Suprapubic skin (tissue), 4 donors: ENCODE measurements at places on chromosomes 3 and 15.

- no peaks in the 10 kb centered on the region for H3K36me3 ChIP-seq
- no peak overlapping the region for H3K27ac ChIP-seq
- no peak for DNase-seq
- no peak overlapping the region for H3K4me3 ChIP-seq
- H3K4me1 ChIP-seq, result peaks cover 12% of the 10 kb centered on the region
- no peaks in the 10 kb centered on the region for H3K27me3 ChIP-seq
Observed at GRCh38 chr3:58622892-58623291, 43.7 kb downstream of the FAM3D start.

DNA sequence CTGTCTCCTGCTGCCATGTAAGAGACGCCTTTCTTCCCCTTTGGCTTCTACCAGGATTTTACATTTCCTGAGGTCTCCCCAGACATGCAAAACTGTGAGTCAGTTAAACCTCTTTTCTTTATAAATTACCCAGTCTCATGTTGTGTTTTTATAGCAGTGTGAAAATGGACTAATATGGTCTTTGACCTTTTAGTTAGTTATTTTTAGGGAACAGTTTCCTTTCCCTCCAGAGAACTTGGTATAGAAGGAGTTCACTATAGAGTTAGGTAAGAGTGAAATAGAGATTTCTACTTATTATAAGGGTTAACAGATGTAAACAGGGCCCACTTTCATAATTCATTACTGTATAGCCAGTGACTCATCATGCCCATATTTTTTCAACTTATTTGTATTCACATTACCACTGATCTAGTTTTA is 170.9 kb downstream of the UNC13C start:
- H3K4me3 ChIP-seq, result no peak overlapping the region
- no peaks in the 10 kb centered on the region for H3K4me1 ChIP-seq
- H3K36me3 ChIP-seq, result no peaks in the 10 kb centered on the region
- H3K27ac ChIP-seq, result no peak overlapping the region

DNA sequence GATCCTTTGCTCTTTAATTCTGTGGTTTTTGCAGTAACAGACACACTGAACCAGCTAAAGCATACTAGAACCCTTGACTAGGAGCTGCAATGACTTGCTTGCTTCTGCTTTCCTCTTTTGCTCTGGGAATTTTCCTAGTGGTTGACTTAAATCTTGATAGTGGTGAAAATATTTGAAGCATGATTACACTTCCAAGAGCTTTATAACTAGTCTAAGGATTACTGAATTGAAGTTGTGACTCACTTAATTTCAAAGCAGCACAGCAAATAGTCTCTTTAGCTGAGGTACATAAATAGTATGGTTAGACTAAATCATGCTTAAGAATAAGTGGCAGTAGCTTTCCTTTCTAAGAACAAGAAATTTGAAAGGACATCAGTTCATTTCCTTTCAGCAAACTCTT is 513.5 kb upstream of the GBE1 start:
- no peak for DNase-seq
- no peaks in the 10 kb centered on the region for H3K27me3 ChIP-seq
- no peak overlapping the region for H3K4me3 ChIP-seq
- H3K36me3 ChIP-seq, result no peaks in the 10 kb centered on the region

GRCh38 chr3:159322322-159322939 is 520.6 kb downstream of the MFSD1 start:
- no peak overlapping the region for H3K27ac ChIP-seq
- no peak for DNase-seq

- H3K36me3 ChIP-seq, result no peaks in the 10 kb centered on the region
- peaks cover 54% of the 10 kb centered on the region for H3K4me1 ChIP-seq
- DNase-seq, result no peak
- no peak overlapping the region for H3K4me3 ChIP-seq
- H3K27me3 ChIP-seq, result no peaks in the 10 kb centered on the region
- H3K27ac ChIP-seq, result no peak overlapping the region
Observed at GRCh38 chr15:66765478-66766281, 63.6 kb downstream of the SMAD6 start.

DNA sequence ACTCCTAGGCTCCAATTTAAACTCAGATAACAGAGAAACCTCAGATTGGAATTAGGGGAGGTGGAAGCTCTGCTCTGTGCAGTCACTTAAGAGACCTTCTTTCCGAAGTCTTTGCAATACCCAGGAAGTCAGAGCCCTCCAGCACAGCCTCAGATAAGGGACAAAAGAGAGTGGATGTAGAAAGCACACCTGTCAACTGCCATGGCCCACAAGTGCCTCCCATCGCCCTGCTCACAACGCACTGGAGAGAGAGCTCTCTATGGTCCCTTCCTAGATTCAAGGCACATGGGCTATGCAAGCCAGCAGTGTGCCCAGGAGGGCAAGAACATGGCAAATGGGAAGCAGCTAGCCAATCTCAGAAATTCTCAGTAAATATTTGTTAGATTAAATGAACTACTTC is 47.3 kb upstream of the TBL1XR1 start:
- no peak overlapping the region for H3K4me3 ChIP-seq
- no peaks in the 10 kb centered on the region for H3K4me1 ChIP-seq
- no peak for DNase-seq
- H3K27me3 ChIP-seq, result no peaks in the 10 kb centered on the region
- no peak overlapping the region for H3K27ac ChIP-seq

- no peaks in the 10 kb centered on the region for H3K4me1 ChIP-seq
- DNase-seq, result no peak
- no peak overlapping the region for H3K4me3 ChIP-seq
- H3K36me3 ChIP-seq, result no peaks in the 10 kb centered on the region
- no peaks in the 10 kb centered on the region for H3K27me3 ChIP-seq
Observed at GRCh38 chr3:34073111-34073510, 274.7 kb downstream of the PDCD6IP start.

GRCh38 chr3:128145279-128145678 is 8.0 kb upstream of the EEFSEC start:
- no peak overlapping the region for H3K27ac ChIP-seq
- no peak for DNase-seq
- no peaks in the 10 kb centered on the region for H3K4me1 ChIP-seq
- no peaks in the 10 kb centered on the region for H3K27me3 ChIP-seq
- H3K36me3 ChIP-seq, result no peaks in the 10 kb centered on the region

DNA sequence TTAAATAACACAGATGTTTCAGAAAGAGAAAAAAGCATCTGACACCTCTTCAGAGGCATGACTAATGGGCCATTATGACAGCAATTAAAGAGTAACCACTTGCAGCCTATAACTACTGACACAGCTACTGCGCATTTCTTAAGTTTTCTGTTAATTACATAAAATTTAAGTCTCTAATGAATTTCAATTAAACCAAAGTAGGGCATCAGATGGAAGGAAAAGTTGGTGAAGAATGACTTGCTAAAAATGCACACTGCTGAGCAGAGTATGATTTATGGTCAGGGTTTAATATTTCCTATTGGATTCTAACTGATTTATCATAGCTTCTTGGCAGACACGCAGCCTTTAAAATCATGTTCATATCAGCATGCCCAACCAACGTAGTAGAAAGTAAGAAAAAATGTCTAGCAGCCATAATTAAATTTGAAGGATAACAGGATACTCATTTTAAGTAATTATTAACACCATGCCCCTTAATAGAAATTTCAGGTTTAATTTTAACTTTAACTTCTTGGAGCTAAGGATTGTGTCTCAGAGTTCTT is 140.0 kb downstream of the CBLB start:
- no peaks in the 10 kb centered on the region for H3K27me3 ChIP-seq
- H3K36me3 ChIP-seq, result peaks cover 20% of the 10 kb centered on the region
- H3K4me3 ChIP-seq, result no peak overlapping the region
- DNase-seq, result no peak

DNA sequence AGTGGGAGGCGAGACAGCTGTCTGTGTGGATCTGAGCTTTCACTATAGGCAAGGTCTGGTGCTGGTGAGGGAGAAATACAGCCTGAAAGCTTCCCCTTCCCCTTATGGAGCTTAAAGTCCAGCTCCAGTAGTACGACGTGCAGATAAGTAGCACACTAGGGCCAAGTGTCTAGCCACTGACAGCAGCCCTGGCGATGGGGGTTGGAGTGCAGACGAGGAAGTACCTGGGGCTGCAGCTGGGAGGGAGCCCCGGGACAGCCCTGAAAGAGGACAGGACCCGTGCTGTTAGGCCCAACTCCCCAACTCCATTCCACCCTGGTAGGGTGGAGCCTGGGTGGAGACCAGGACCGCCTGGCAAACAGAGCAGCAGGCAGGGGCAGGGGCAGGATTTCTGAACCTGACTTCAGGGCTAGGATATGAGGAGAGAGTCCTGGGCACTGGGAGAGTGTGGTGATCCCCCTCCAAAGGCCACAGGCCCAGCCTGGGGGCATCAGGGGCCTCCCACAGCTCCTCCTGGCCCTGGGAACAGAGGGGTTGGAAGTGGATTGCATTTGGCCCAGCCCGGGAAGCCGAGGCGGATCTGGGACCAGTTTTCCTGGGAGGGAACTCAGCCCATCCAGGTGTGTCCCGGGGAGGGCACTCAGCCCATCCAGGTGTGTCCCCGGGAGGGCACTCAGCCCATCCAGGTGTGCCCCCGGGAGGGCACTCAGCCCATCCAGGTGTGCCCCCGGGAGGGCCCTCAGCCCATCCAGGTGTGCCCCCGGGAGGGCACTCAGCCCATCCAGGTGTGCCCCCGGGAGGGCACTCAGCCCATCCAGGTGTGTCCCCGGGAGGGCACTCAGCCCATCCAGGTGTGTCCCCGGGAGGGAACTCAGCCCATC is 42.8 kb downstream of the BDH1 start:
- H3K4me3 ChIP-seq, result no peak overlapping the region
- H3K4me1 ChIP-seq, result peaks cover 39% of the 10 kb centered on the region
- peaks cover 7% of the 10 kb centered on the region for H3K36me3 ChIP-seq
- H3K27me3 ChIP-seq, result no peaks in the 10 kb centered on the region
